ENCODE measurements at places on chromosomes 3 and 15.

GRCh38 chr3:174862666-174863065 is 3.5 kb downstream of the NAALADL2 start:
- DNase-seq: no peak

DNA sequence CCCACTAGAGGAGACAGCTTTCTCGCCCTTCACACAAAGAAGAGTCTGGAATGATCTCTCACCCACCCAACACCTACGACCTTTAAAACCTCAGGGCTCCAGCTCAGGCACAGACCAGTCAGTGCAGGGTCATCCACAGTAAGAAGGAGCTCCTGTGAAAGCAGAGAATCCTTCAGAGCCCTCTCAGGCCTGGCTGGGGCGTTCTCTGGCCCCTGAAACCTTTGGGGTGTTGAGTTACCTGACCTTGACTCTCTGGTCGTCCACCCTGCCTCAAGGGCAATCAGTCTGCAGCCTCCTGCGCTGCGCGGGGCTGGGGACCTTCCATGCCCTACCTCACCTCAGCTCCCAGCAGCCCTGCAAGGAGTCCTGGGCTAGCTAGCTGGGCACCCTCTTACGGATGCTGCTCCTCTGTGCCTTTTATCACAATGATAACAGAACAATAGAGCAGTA is 106.2 kb downstream of the ADCY5 start:
- DNase-seq: no peak

GRCh38 chr3:66488492-66488891 is 12.3 kb downstream of the LRIG1 start:
- no peak for DNase-seq

DNA sequence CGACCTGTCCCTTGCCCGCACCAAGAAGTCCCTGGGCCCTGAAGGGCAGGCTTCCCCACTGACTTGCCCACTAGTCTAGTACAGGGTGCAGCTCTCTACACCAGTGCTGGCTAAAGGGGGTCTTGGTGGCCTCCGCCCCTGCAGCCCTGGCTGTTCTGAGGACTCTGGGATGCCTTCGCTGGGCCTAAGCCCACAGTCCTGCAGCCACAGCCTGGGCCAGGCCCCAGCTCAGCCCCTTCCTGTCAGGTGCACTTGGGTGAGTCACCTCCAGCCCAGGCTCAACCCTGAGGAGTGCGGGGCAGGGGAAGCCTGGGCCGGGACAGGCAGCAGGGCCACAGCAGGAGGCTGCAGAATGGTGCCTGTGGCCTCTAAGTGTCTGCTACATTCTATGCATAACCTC is 971 bp downstream of the C3orf22 start:
- DNase-seq: no peak

DNA sequence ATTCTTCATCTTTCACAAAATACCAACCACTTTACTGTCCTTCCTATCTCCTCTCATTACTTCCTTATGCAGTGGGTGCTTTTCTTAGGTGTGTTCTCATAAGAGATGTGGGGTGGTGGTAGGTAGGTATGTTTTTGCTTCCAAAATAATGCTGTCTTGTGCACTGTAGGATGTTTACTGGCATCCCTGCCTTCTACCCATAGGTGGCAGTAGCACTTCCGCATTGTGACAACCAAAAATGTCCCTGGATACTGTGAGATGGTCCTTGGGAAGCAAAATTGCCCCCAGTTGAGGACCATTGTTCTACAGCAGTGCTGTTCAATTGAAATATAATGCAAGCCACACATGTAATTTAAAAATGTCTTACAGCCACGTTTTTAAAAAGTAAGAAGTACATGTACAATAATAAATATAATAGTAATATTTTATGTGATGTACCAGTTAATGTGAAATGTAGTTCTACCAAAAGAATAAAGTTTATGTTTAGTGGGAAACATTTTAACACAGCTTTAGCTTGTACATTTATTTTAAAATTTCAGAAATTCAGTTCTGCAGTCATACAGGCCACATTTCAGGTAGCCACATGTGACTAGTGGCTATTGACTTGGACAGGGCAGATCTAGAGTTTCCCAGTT is 75.2 kb downstream of the NEO1 start:
- peak; percentile 35 for DNase-seq

GRCh38 chr3:194322678-194323211 is 28.4 kb downstream of the CPN2 start:
- DNase-seq: no peak

- no peak for DNase-seq
Observed at GRCh38 chr3:79253271-79253670, 514.5 kb downstream of the ROBO1 start.

GRCh38 chr3:158839966-158840365 is 38.1 kb downstream of the MFSD1 start:
- no peak for DNase-seq

DNA sequence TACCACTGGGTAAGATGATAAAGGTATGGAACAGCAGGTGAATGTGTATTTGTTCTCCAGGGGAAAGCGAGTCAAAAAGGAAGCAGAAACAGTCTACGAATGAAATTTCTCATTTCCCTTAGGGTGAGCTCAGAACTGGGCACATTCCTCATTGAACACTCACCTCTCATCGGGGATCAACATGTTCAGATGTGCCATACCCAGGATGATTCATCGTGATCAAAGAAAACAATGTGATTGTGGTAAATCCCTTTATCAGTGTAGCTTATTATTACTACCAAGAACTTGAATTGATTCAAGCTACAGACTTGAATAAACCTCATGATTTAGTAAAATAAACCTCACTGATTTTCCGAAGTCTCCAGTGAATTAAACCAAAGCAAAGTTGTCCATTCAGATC is 72.1 kb downstream of the GJD2 start:
- no peak for DNase-seq

DNA sequence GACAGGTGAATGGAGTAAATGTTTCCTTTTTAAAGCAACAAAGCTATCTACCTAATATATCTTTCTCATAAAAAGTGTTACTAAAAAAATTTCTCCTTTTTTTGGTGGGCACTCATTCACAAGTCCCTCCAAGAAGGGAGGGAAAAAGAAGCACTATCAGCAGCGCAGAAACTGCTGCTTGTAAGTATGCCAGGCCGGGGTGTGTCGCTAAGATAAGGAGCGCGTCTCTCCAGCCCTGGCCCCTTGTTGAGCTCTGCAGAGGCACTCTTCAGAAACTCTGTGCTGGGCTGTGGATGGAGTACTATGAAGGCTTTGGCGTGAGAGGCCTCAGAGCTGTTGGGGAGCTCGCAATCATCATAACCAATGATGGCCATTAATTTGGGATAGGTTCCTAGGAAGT is 49.1 kb downstream of the ZDHHC3 start:
- DNase-seq: no peak

DNA sequence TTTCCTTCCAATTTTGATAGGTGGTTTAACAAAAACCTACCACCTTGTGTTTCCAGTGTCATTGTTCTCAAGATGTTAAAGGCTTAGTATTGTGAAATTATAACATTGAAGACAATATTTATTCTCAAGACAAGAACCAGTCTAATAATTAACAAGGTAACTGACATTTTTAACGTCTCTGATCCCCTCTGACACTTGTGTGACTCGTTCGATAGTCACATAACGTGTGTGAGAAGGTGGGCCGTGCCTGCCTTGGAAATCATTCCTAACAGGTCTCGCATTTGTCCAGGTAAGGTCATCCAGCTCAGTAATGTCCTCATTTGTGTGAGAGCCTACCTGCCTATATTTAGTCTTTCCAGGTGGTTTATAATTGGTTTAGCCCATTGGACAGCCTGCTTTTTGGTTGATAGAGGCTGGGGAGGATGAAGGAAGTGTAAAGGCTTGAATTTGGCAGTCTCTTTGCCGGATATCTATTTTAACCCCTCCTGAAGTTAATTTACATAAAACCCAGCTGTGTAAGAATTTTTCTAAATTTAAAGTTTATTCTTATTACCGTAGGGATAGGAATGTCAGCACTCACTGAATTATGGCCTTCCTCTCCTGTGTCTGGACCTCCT is 94.4 kb downstream of the AKAP13 start:
- no peak for DNase-seq

GRCh38 chr3:23739536-23739935 is 66.2 kb upstream of the UBE2E1 start:
- no peak for DNase-seq

GRCh38 chr15:41416128-41416741 is 660 bp upstream of the RTF1 start:
- DNase-seq: peak; percentile 39

GRCh38 chr3:10505050-10505790 is at the start of gene ATP2B2:
ATP2B2 (minus strand) TSS chr3:10505586; CDS start chr3:10449543, 56,043 bp downstream.
- no peak for DNase-seq

- no peak for DNase-seq
Observed at GRCh38 chr3:27114684-27115083, 254.5 kb downstream of the NEK10 start.

- peak; percentile 12 for DNase-seq
Observed at GRCh38 chr3:138549179-138549977, 44.7 kb downstream of the CEP70 start.

DNA sequence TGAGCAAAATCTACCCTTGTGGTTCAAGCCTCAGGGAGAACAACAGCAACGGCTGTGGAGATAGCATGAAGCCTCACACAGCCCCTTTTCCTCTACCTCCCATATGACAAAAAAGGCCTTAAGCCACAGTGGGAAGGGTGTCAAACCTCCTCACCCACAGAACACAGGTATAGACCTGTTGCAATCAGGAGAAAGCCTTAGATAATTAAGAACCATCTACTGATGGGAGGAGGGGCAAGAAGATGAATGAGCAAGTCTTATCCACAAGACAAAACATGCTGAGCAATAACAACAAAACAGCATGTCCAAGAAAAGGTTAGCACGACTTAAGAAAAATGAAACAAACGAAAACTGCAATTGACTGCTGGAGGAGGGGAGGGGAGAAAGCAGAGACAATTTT is 272.9 kb upstream of the BCHE start:
- no peak for DNase-seq

Data from ELF-1 (cell line).